ENCODE measurements at places on chromosomes 3 and 15.

- no peak for DNase-seq
Measured at GRCh38 chr3:153633407-153633806, 471.4 kb downstream of the RAP2B start.

DNA sequence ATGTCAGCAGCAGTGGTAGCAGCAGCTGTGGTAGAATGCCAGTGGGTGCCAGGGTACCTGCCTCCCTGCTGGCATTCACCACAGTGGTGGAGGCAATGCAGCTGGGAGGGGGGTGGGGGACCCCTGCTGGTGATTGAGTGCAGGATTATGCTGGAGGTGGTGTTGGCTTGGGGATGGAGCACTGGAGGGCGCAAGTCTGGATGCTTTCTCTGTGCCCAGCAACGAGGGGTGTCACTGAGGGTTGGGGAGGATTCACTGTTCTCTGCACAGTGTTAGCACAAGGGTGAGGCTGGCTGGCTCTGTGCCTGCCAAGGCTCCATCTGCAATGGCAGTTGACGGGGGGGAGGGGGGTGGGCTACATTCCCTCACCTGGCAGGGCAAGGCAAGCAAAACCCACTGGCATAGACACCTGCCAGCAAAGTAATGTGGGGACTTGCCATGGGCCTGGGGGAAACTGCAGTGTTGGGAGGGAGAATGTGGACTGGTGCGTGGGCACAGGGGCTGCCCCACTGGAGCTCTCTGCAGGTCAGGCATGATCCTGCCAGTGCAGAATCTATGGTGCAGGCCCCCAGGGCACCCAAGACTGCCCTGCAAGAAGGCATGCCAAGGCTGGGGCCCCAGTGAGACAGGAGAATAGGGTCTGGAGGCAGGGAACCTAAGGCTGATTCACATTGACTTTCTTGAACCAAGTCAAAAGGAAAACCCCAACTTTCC lies 64.3 kb downstream of the MINDY4B start:
- no peak for DNase-seq

DNA sequence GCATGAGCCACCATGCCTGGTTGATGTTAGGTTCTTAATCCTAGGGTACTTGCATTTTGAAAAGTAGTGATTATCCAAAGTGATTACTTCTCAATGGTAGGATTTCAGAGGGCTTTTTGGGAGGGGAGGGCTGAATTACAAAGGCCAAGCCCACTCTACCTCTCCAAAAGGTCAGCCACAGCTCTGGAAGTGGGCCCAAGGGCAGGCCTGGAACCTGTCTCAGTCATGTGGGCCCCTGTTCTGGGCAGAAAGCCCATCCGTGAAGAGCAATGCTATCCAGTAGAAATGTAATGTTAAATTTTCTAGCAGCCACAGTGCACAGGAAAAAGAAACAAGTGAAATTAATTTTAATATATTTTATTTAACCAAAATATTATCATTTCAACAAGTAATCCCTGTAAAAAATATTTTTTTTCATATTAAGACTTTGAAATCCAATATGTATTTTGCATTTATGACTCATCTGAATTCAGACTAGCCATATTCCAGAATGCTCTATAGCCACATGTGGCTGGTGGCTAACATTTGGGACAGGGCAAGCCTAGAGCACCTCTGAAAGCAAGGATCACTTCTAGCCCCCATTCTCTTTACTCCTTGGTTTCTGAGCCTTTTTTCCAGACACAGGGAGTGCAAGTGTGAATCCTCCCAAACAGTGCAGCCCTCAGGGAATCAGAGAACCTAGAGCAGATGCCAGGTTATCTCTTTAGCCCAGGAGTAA lies 16.8 kb downstream of the RFT1 start:
- no peak for DNase-seq

DNA sequence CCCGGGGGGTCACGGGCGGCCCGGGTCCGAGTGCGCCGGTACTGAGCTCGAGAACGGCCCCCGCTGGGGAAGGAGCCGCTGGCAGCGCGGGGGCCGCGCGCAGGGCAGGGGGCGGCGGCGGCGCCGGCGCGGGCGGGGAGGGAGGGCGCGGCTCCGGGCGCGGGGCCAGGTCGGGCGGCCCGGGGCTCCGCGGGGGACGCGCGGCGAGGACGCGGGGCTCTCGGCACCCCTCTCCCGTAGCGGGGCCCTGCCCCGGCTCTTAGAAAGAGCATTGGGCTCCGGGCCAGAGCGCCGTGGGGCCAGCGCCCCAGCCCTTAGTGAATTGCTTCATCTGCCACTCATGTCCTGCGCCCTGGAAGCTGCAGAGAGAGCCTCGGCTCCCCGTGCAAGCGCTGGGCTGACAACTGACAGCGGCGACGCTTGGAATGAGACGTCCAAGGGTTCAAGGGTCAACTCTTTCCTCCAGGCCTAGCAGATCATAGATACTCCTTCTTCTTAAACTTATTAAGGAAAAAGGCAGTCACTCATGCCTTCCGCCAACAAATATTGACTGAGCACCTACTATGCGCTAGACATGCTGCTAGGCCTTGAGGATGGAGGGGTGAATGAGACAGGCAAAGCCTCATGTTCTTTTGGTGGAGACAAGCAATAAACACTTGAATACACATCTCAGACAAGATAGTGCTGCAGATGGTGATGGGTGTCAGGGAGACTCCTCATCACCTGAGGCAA lies 140.8 kb downstream of the SMAD6 start:
- no peak for DNase-seq

- no peak for DNase-seq
Measured at GRCh38 chr3:69660631-69661030, 78.6 kb upstream of the MITF start.

- no peak for DNase-seq
Measured at GRCh38 chr3:73521734-73522336, 102.9 kb downstream of the PDZRN3 start.

- no peak for DNase-seq
Measured at GRCh38 chr3:43895573-43895972, 204.8 kb downstream of the ABHD5 start.

DNA sequence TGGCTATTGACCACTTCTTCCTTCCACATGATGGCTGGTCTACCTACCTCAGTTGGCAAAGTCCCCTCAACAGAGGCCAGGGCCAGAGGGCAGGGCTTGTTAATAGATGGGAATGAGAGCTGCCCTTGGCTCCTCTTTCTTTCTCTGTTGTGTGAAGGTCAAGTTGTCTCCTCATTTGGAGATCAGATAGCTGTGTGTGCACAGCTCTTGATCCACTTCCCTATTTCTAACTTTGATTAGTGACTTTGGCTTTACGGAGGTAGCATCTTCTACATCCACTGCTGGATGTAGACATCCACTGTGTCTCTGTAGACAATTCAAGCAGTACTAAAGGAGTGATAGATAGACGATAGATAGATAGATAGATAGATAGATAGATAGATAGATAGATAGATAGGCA lies 270.8 kb upstream of the LRRFIP2 start:
- DNase-seq = no peak

- no peak for DNase-seq
Measured at GRCh38 chr3:38986901-38987300, 64.8 kb downstream of the SCN11A start.

- DNase-seq = no peak
Measured at GRCh38 chr3:196096382-196096953, 14.6 kb upstream of the TFRC start.

DNA sequence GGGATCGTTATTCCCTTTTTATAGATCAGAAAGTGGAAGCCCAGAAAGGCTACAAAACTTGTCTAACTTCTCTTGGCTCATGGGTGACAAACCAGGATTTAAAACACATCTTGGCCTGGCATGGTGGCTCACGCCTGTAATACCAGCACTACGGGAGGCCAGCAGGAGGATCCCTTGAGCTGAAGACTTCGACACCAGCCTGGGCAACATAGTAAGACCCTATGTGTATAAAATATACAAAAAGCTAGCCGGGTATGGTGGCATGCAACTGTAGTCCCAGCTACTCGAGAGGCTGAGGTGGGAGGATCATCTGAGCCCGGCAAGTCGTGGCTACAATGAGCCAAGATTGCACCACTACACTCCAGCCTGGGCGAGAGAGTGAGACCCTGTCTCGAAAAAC lies 479.1 kb downstream of the MAGI1 start:
- no peak for DNase-seq

- no peak for DNase-seq
Measured at GRCh38 chr15:85377269-85377668, 3.1 kb upstream of the AKAP13 start.

- DNase-seq = no peak
Measured at GRCh38 chr15:65998486-65998885, 129.2 kb downstream of the RAB11A start.

DNA sequence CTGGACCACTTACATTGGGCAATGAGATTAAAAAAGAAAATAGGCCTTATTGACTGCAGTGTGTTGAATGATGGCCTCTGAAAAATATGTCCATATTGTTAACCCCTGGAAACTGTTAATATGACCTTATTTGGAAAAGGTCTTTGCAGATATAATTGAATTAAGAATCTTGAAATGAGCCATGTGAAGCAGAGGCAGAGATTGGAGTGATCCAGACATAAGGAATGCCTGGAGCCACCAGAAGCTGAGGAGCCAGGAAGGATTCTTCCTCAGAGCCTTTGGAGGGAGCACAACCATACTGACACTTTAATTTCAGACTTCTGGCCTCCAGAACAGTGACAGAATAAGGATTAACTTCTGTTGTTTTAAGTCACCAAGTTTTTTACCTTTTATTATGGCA lies 510.4 kb upstream of the AGTR1 start:
- DNase-seq = no peak

DNA sequence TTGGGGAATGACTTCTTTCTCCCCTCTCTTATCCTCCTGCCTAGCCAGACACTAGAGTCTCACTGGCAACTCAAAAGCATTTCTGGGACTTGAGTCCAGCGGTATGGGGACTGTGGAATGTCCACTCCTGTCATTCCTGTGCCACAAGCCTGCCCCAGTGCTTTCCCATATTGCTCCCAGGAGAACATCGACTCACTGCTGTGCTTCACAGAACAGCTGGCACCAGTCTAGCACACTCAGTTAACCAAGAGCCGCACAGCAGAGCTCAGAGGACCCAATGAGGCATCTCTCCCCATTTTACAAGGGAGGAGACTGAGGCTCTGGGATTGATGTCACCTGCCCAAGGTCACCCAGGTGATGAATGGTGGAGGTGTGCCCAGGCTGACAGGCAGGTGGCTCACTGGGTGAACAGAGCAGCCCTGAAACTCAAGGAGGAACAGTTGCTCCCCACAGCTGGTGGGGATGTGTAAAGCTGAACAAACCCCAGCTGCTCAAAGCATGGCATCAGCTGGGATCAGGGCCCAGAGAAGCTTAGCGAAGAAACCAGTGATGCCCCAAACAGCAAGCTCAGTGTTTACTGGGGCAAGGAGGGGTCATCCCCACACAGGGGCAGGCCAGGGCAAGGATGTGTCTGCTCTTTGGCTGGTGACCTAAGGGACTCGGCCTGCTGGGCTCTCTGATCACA lies 35.4 kb upstream of the DUSP7 start:
- no peak for DNase-seq

GRCh38 chr3:48156163-48156562 lies 32.1 kb downstream of the CDC25A start:
- no peak for DNase-seq

- no peak for DNase-seq
Measured at GRCh38 chr3:48185129-48185528, 3.1 kb downstream of the CDC25A start.

DNA sequence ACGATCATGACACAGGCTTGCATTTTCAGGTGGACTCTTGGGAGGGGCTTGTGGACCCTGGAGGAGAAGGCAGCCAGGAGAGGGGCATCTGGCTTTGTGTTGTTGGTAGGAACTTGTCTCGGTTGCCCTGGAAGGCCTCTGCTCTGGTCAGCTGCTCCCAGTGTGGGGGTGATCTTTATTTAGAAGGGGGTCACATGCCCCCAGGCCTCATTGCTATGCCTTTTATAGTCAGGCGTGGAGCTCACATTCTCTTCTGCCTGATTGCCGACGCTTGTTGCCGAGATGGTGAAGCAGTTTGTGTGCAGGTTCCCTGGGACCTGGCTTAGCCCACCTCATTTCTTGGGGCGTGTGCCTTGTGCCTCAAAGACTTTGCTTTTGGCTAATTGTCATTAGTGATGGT lies 66.6 kb downstream of the IGF1R start:
- DNase-seq = no peak

All from stimulated activated CD8-positive, alpha-beta memory T cell treated with anti-CD3 and anti-CD28 coated beads, Interleukin-4, amount 100 ng/mL, for 4 hours (primary cell).